ENCODE measurements at places on chromosomes 12 and 14.

GRCh38 chr14:51922624-51923023 lies 62.2 kb downstream of the GNG2 start:
- DNase-seq = no peak

DNA sequence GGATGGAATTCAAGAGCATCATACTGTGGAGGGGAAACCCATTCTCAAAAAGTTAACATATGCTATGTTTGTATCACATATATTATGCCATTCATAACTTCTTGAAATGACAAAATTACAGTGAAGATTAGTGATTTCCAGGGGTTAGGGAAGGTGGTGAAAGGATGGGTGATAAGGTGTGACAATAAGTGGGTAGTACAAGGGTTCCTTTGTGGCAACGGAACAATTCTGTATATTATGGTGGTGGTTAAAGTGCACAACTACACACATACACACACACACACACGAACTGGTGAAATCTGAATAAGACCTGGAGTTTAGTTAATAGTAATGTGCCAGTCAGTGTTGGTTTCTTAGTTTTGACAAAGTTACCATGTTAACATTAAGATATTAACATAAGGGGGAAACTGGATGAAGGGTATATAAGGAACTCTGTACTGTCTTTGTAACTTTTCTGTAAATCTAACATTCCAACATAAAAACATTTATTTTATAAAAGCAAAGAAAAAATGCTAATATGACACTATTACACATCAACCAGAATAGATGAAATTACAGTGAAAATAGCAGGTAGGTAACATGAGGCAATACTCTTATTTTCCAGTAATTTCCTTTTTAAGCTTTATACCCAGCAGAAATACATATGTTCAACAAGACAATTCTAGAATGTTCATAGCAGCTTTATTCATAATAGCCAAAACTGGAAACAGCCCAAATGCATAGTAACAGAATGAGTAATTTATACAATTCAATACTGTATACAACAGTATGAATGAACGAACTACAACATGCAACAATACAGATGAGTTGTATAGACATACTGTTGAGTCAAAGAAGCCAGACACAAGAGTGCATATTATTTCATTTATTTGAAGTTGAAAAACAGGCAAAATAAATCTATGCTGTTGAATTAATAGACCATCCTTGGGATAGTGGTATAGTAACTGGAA lies 44.0 kb upstream of the OR5AU1 start:
- no peak for DNase-seq

- no peak for DNase-seq
These were observed 167.3 kb downstream of the PLCZ1 start for GRCh38 chr12:18570543-18570942.

- DNase-seq = no peak
These were observed 109.2 kb downstream of the ATXN7L3B start for GRCh38 chr12:74646831-74647230.

- no peak for DNase-seq
These were observed 12.8 kb downstream of the TUNAR start for GRCh38 chr14:95889236-95889979.

DNA sequence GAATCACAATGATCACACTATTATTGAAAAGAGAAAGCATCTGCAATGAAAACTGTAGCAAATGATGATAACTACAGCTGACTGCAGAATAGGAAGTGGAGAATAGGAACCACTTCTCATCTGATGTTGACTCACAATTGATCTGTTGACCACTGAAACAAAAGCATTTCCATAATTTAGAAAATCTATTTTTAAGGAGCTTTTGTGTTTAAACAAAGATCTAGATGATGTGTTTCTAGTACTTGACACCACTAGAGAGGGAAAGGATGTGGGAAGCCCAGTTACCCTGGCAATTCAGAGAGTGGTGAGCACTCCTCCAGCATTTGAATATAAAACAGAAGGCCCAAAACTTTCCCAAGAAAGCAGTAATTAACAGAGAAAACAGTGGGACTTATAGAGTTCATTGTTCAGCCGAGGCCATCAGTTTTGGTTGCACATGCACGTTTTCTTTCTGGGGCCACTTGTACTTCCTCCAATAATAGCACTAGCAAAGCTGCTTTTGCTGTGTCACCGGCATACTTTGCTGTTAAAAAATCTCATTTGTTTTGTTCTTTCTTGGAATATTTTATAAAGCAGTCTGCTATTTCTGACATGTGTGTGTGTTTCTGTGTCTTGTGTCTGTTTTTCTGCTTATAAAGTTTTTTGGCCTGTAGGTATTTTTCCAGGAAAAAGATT lies 76.1 kb upstream of the HECTD1 start:
- no peak for DNase-seq

DNA sequence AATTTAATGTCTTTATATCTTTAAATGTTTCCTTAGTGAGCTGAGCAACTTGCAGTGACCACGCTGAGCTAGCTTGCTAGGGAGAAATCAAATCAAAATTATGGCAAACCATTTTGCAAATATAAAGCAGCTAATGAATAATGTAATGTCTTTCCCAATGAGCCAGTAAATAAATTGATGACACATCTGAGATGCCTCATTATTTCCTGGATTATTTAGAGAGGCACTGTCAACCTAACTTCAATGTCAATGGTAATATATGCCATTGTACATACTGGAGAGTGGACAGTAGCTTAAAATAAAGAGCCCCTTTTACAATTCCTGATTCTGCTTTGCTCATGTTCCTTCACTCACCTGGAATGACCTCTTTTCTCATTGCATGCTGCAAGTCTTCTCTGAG lies 182.6 kb downstream of the PHLDA1 start:
- DNase-seq = no peak
